ENCODE measurements at places on chromosomes 16 and 17. TPM values are rescaled to one million over a fixed set of nuclear protein-coding genes. Genes with fewer than 3 reads are reported as not detected.

Gene OR1F1
- not detected for total RNA-seq

Gene IL17C
- not detected for total RNA-seq

Gene SOX15
- total RNA-seq = 0.25 TPM

Gene CSF3
- not detected for total RNA-seq

Gene ETV4
- 10.0 TPM for total RNA-seq

Gene CPHXL2
- not detected for total RNA-seq

Gene RABEP1
- total RNA-seq = 58.8 TPM

Gene LHX1
- total RNA-seq = 0.32 TPM

Gene CTRL
- 4.5 TPM for total RNA-seq

Gene NOG
- total RNA-seq = 0.15 TPM

Gene PIK3R6
- 0.30 TPM for total RNA-seq
